ENCODE measurements at places on chromosomes 1 and 21.
A peak's percentile ranks its signal among the peaks of the same experiment; 100 is the strongest.

GRCh38 chr1:3009556-3009955 is 11.7 kb upstream of the ACTRT2 start:
- DNase-seq = peak; percentile 24

GRCh38 chr1:30406996-30407864 is 316.2 kb downstream of the MATN1 start:
- no peak for DNase-seq

GRCh38 chr21:45517249-45518065 is 24.8 kb downstream of the SLC19A1 start:
- peak; percentile 60 for DNase-seq

DNA sequence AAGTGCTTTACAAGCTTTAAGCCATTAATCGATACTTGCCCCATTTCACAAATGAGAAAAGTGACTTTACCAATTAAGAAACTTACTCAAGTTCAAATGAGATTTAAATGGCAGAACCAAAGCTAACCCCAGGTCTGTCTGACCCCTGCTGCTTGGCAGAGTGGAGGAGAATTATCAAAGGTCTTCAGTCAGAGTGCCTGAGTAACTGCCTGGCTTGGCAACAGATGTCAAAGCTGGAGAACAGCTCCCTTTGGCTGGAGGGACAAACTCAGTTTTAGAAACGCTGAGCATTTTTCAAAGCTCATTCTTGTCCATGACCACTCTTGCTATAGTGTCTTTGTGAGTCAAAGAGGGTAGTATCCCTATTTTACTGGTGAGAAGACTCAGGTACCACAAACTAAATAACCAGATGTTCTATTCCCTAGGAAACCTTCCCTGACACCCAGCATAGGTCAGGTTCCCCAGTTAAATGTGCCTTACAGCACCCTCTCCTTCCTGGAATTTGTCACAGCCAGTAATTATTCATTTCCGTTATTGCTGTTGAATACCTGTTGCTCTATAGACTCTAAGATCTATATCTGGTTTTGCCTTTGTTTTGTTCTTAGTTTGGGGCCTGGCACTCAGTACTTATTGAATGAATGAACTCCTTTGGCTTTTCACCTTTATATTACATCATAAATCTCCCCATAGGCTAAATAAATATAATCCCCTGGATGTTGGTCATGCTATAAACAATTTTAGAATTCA is 5.0 kb upstream of the BCAR3 start:
- no peak for DNase-seq

DNA sequence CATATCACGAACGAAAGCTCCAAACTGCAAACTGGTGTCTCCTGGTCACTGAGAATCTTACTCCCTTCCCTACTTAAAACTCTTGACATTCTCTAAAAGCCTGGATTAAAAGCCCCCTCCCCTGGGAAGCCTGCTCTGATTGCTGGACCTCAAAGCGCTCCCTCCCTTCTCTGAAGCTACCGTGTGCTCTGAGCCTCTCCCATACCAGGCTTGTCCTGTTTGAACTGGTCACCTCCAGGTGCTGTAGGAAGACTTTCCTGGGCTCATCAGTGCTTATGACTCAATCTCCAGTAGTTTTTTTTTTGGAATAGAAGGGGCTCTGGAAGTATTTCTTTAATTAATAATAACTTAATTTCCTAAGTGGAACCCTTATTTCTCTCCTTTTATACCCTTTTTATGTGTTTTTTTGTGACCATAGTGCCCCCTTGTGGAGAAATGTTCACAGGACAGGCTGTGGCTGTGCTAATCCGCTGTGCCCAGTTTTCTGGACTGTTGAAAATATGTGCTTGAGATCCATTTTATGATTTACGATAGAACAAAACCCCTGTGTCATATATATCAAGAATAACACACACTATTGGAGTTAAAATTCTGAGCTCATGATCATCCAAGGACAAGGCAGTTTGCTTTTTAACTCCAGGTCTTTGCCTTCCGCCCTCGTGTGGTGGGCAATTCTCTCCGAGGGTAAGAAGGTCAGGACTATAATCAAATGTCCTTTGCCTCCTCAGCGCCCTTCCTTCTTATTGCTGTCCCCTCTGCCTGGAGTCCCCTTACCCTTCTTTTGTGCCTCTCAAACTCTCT is 16.9 kb downstream of the MTARC1 start:
- DNase-seq = no peak

- DNase-seq = no peak
Observed at GRCh38 chr1:224380003-224380402, 23.3 kb downstream of the CNIH4 start.

GRCh38 chr21:31733551-31734149 is 1.7 kb upstream of the SCAF4 start:
- DNase-seq = no peak

DNA sequence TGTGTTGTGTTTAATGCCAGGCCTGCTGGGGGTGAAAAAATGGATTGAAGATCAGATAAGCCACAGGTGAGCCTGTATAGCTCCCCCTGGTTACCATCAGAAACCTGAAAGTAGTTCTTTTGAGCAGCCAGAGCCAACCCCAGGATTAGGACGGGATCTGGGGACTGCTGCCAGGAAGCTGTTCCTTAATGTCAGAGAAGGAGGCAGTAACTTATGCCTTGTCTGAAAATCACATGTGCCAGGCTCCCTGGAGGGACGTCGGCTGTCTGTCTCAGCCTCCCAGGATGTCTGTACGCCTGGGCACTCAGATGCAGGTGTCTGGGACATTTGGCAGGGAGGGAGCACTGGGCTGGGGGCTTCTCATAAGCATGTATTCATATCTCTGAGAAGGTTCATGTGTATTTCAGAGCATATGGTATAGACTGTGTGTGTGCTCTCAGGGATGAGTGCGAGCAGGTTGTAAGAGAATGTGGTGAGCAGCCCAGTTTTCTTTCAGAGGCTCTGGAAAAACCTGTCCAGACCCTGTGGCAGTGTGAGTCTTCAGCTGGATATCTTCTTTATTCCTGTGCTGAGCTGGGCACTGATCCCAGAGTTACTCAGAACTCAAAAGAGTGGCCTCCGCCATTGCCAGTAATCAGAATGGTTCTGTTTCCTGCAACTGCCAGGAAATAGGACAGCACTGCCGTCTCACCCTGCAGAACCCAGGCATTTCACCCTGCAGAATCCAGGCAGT is 2.8 kb downstream of the FAM43B start:
- DNase-seq = no peak

GRCh38 chr21:25528515-25528914 is 78.8 kb downstream of the MRPL39 start:
- DNase-seq = no peak

GRCh38 chr1:243420016-243420945 is 164.4 kb downstream of the SDCCAG8 start:
- no peak for DNase-seq

GRCh38 chr21:35635261-35635660 is 425.1 kb downstream of the SETD4 start:
- DNase-seq = no peak

DNA sequence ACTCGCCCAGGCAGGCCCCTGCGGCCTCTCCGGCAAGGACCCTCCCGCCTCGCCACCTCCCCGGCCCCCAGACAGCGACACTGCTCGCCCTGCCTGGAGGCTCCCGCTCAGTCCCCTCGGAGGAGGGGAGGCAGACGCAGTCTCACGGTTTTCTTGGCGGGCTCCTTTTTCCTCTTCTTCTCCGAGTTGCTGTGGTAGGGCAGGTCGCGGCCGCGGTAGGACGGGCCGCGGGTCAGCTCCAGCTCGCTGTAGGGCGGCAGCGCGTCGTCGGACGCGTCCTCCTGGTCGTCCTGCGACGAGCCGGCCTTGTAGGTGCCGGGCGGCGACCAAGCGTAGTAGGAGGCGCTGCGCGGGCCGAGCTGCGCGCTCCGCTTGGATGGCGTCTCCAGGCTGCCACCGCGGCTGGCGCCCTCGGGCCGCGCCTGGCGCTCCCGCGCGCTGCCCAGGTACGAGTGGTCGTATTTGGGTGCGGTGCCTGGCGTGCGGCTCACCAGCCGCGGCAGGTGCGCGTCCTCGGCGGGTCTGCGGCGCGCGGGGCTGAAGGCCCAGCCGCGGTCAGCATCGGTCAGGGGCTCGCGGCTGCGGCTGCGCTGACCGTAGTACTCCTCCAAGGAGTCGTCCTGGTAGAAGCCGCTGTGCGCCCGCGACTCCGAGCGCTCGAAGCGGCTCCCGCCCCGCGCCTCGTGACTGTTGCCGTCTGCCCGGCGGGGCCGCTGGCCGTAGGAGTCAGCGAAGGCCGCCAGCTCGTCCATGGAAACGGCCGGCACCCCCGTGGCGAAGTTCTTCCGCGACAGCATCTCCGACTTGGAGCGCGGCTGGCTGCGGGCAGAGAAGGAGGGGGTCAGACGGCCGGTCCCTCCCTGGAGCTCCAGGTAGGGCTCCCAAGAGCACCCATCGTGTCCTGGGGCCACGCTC is 44.8 kb upstream of the TADA1 start:
- DNase-seq = no peak
